ENCODE measurements at places on chromosomes 3 and 15.

DNA sequence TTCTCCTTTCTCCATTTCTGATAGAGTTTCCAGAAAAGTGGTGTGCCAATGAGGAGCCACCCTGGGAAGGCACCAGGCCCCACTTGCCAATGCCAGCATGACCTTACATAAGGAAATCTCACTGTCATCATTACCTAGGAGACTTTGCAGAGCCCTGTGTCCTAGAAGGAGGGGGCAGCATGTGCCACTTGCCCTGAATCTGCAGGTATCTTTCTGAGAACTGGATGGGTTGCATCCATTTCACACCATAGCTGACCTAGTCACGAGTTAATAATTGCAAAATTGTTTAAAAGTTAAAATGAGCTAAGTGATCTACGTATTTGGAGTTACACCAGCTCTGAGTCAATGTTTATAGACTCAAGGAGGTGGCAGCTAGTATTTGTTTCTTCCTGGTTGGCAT is 14.3 kb downstream of the CA12 start:
- peak; percentile 93 for DNase-seq

- DNase-seq = peak; percentile 50
Observed at GRCh38 chr3:46266598-46266997, 24.3 kb downstream of the CCR3 start.

- DNase-seq = no peak
Observed at GRCh38 chr3:60812502-60812901, 438.8 kb downstream of the FHIT start.

DNA sequence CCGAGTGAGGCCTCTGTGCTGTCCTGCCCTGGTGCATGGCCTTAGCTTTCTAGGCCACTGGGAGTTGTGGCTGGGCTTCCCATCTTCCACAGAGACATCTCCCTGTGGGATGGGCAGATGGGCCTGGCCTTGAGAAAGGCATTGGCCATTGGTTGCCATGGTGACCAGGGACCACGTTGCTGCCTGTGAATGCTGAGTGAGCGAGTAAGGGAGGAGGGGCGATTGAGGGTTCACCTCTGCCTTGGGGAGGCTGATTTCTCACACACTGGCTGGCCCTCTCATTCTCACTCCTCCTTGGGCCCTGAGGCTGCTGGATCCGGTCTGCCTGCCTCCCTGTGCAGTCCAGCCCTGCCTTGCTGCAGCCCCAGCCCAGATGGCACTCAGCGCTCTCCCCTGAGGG is 26.4 kb upstream of the DOCK3 start:
- no peak for DNase-seq

- peak; percentile 22 for DNase-seq
Observed at GRCh38 chr15:31228980-31229826, 97.4 kb upstream of the KLF13 start.

GRCh38 chr15:69543681-69544364 is 91.2 kb downstream of the RPLP1 start:
- DNase-seq = no peak

- no peak for DNase-seq
Observed at GRCh38 chr3:142636664-142637063, 40.5 kb downstream of the PLS1 start.

- DNase-seq = peak; percentile 84
Observed at GRCh38 chr3:71579935-71580406, 3.6 kb downstream of the FOXP1 start.

DNA sequence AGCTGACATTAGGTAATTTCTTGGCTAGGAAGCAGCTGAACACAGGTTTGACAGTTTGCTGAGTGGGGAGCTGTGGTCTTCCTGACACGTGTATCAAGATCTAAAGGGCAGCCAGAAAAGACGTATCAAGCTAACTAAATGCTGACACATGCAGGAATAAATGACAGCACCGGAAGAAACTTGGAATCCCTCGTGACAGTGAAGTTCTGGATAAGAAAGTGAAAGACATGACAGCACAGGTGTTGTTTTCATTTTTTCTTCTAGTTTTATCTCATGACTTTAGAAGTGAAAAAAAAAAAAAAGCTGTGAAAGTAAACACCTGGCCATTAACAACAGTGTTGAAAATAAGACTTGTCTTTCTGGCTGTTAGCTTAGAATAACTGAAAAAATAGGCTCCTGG is 48.7 kb downstream of the FGF7 start:
- no peak for DNase-seq

GRCh38 chr3:3081381-3082233 is 28.6 kb downstream of the IL5RA start:
- DNase-seq = no peak

DNA sequence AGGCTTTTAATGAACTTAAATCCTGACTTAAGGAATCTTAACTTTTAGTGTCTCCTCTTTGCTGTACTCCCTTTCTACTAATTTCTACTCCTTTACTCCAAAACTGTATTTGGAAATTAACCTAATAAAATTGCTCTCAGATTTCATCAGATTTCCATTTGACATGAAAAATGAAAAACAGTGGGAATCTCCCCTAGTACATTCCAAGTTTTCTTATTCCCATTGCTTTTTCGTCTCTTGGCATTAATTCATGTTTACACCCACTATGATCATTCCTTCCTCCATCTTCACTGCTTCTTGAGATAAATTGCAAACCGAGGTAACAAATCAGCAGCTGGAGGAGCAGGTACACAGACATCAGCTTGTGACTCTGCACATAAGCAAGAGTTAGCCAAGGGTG is 208.7 kb downstream of the VGLL3 start:
- DNase-seq = no peak

- peak; percentile 99 for DNase-seq
Observed at GRCh38 chr3:45123581-45124269, 22.5 kb downstream of the CDCP1 start.

DNA sequence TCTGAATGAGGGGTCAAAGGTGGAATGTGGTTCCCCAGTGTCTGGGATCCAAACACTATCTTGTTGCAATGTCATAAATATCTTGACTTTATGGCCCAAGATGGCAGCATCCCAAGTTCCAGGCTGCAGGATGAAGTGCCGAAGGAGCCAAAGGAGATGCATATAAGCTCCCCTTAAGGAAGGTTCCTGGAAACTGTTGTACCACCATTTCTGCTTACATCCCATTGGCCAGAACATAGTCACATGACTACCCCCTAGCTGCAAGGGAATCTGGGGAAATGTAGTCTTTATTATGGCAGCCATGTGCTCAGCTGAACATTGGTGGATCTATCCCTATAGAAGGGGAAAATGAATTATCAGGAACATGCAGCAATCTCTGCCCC is 54.3 kb downstream of the BDH1 start:
- DNase-seq = no peak

- DNase-seq = no peak
Observed at GRCh38 chr3:178272841-178273240, 263.4 kb upstream of the KCNMB2 start.

DNA sequence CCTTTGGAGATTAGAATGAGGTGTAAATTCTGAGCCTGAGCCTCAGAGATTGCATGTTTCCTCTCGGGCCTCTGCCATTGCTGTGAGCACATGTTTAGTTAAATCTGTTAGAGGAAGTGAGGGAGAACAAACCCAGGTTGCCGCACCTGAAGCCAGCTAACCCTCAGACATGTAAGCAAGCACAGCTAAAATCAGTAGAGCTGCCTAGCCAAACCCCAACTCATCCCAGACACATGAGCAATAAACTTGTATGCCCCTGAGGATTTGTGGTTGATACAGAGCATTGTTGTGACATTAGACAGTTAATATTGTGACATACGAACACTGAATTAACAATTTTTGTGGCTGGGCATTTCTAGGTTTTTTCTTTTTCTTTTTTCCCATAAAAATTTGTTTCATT is 41.9 kb downstream of the NMD3 start:
- DNase-seq = no peak

DNA sequence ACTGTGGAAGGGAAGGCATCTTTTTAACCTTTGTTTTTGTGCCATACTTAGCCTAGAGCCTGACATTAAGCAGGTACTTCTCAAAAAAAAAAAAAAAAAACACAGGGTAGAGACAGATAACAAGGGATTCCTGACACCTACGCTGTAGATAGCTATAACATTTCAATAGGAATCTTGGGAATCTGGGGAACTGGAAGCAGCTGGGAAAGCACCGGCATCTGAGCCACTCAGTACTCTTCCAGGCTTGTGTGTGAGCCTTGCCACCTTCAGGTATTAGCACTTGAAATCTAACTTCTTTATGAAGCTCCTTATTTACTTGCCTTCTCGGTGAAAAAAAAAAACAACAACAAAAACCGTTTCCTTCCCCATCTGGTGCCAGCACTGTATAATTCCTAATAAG is 46.8 kb downstream of the PIK3CA start:
- no peak for DNase-seq

DNA sequence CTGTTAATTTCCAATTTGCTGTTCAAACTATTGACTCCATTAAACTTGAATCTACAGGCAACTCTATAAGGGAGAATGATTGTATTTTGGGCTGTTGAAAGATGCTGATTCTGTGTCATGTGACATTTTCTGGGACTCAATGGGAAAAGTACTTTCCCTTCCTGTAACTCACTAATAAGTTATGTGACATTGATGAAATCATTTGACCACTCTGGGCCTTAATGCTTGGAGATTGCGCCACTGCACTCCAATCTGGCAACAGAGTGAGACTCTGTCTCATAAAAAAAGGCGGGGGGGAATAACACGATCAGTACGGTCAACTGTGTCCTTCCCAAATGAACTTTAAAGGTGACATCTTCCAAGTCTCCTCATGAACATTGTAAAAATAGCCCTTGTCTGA is 215.2 kb upstream of the SGO1 start:
- DNase-seq = peak; percentile 59

- DNase-seq = no peak
Observed at GRCh38 chr3:177833332-177833731, 636.0 kb upstream of the TBL1XR1 start.

DNA sequence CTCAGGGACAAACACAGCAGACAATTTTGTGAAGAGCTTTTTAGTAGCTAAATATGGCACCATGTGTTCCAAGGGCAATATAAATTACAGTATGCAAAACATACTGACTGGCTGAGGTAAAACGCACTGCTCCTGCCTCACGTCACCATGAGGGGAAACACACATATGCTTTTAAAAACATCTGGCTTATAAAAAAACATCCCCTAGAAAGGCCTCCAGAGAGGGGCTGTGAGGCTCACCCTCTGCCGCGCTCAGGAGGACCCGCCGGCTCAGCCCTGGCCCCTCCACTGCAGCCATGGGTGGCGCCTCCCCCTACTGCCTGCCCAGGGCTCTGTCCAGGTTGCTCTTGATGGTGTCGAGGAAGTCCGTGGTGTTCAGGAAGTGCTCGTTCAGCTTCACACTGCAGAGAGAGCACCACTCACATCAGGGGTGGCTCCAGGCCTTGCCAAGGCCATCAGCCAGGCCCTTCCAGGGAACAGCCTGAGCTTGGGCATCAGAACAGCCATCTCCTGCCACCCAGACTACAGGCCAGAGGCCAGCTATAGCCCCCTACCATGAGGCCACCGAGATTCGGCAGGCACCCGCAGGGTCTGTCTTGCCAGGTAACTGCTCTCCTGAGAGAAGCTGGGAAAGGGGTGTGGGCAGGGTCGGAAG is 18.2 kb downstream of the IDH2 start:
- DNase-seq = no peak

DNA sequence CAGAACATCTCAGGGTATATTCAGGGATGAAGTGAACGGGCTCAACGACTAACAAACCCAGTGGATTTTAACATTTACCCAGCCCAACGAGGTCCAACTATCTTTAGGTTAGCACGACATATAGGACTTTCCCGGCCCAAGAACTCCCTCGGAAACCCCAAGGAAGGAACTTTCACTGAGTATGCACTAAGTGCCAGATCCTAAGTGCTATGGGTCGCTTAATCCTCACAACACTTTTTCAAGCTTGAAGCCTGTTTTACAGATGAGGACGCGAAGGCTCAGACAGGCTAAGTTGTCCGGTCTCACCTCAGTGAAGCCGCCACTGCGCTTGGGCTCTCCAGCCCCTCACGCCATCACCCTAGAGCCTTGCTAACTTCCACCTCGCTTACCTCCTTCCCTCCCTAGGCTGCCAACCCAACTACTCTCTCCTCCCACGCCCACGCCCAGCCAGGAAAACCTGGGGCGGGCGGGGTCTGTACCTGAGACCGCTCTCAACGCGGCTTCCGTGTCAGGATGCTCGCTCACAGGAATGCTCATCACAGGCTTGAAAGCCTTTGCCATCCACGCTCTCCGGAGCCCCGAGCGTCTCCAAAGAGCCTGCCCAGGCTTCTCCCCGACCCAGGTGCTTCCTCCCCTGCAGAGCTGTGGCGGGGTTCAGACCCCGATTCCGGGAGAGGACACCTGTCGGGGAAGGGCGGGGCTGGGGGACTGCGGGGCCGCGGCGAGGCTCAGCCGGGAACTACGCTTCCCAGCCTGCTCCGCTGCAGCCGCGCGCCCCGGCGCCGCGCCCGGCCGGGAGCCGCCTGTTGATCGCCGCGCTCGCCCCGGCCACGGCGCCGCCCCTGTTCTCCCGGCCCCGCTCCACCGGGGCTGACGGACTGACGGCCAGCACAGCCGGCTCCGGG is at the start of gene TMOD2:
TMOD2 (plus strand) TSS at position 806 of the 905 bp plus-strand sequence. CDS start 14,845 bp downstream, outside the sequence.
- no peak for DNase-seq

DNA sequence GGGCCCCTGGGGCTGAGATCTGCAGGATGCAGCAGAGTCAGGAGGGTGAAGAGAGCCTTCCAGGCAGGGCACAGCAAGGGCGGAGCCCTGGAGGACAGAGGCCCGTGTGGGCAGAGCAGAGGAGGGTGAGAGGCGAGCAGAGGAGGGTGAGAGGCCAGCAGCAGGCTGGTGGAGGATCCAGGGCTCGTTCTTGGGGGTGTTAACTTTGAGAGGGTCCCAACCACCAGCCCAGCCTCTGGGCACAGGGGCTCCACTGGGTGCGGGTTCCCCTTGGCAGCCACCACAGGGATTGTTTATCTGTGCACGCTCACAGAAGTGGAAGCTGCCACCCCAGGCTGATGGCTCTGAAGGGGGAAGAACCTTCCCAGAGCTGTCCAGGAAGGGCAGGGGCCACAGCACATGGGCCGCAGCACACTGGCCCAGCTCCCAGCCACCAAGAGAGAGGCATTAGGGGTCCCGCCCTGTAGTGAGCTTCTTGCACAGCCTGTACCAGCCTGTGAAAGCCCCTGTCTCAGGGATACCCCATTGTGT is 9.3 kb upstream of the PLXND1 start:
- DNase-seq = no peak

GRCh38 chr3:139388821-139389551 is 461 bp downstream of the COPB2 start:
- peak; percentile 9 for DNase-seq

DNA sequence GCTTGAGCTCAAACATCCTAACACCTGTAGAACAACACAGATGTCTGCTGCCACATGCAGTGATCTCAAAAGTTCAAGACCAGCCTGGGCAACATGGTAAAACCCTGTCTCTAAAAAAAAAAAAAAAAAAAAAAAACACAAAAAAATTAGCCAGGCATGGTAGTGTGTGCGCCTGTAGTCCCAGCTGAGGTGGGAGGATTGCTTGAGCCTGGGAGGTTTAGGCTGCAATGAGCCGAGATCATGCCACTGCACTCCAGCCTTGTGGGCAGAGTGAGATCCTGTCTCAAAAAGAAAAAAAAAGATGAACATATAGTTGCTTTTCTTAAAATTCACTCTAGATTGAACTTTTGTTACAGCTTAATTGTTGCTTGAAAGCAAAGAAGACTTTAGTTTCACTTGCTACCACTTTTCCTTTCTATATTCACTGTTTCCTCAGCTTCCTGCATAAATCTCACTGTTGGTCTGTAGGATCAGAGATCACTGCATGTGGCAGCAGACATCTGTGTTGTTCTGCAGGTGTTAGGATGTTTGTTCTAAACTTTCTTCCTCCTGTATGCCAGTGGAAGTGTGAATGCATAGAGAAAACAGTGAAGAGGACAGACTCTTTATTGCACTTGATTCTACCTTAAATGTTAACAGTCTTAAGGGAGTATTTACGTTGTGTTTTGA is 12.6 kb downstream of the RAB11A start:
- no peak for DNase-seq
